ENCODE measurements at places on chromosomes 7 and 10.

GRCh38 chr10:10032991-10033390, 984.7 kb upstream of the CELF2 start:
- no peak for DNase-seq

DNA sequence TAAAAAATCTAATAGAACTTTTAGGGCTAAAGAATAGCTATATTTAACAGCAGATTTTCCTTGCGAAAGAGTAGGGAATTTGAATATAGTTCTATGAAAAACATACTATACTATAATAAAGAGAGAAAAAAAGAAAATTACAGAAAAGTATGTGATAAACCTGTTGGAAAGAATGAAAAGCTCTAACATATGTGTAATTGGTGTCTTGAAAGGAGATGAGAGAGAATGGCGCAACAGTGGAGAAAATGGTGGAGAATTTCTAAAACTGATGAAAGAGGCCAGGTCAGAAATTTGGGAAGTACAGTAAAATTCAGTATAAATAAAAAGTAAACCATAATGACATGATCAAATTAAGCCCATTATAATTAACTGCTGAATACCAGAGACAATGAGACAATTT, 20.8 kb upstream of the CACNA2D1 start:
- no peak for DNase-seq

- DNase-seq: no peak
These were observed 169.3 kb upstream of the MAGI2 start for GRCh38 chr7:79622781-79623180.

DNA sequence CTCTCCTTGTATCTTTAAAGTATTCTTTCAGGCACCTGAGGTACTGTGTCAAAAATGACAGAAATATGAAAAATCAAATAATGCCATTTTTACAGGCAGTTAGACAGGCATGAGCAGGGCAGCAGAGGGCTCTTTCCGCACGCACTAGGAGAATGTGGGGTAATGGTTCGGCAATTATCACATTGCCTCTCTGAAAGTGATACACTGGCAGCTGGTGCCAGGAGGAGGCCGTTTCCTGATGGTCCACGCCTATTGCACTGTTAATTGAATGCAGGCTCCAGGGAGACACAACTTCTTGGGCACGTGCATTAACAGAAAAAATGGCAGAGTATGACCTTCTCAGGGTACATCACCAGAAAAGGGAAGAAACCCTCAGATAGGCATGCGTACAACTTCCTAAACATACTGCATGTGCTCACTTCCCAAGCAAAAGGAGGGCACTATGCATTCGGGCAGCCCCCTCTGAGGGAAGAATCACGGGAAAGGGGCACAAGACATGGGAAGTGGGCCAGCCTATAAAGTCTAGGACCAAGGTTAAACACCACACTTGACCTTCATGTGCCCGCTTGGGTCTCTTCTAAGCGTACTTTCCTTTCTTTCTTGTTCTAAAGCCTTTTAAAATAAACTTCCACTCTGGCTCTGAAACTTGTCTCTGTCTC, 161.7 kb downstream of the TNS3 start:
- DNase-seq: no peak

GRCh38 chr7:1056785-1057410, 12.6 kb downstream of the GPR146 start:
- DNase-seq: no peak

DNA sequence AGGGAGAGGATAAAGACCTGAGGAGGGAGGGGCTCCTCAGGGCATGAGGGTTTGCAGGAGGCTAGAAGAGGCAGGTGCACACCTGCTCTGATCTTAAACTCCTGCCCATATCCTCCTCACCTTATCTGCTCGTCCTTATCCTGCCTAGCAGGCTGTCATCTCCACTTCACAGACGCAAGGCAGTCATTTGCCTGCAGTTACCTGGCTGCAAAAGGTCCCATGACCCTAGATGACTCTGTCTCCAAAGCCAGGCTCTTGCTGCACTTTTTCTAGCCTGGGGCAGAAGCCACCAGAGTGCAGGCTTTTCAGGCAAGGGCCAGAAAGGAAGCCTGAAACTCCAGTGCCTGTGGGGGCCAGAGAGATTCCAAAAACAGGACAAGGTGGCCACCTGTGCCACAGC, 1.7 kb upstream of the ZNF853 start:
- DNase-seq: no peak
